ENCODE measurements at places on chromosomes 6 and 20.

DNA sequence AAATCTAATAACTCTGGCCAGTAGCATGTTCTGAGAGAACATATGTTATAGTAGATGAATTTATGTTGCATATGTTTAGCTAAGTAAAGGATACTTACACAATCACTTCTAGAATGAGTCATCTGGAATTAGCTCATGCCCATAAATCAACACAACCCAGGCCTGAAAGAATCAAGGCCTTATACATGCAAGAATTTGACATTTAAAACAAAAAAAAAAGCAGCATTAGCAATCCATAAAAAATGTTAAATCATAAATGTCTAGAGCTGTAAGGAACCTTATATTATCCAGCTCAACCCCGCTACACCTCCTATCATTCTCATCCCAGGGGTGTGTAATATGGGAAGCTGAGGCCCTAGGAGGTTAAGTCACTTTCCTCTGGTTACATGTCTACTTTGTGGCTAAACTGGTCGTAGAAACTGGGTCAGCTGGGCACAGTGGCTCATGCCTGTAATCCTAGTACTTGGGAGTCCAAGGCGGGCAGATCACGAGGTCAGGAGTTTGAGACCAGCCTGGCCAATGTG is 105.2 kb upstream of the CARMIL1 start:
- no peaks in the 10 kb centered on the region for H3K4me1 ChIP-seq
- no peak overlapping the region for H3K4me3 ChIP-seq
- H3K27ac ChIP-seq, result peak overlapping the region; percentile 80
- no peaks in the 10 kb centered on the region for H3K36me3 ChIP-seq

DNA sequence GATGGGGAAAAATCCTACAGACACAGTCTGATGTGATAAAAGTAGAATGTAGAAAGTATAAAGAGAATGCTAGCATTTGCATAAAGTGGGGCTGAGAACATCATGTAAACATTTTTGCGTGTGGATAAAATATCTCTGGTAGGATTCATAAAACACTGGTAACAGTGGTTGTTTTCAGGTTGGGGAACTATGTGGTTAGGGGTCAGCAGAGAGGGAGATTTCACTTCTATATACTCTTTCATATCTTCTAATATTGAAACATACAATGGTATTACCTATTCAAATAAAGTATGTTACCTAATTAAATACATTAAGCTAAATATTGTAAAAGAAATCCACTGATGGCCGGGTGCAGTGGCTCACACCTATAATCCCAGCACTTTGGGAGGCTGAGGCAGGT is 96.2 kb upstream of the CCDC167 start:
- DNase-seq, result no peak
- no peaks in the 10 kb centered on the region for H3K4me1 ChIP-seq
- no peak overlapping the region for H3K4me3 ChIP-seq
- no peak overlapping the region for H3K27ac ChIP-seq
- H3K36me3 ChIP-seq, result no peaks in the 10 kb centered on the region
- no peaks in the 10 kb centered on the region for H3K27me3 ChIP-seq

GRCh38 chr6:36924778-36925374 is 29.7 kb upstream of the PI16 start:
- H3K27ac ChIP-seq, result no peak overlapping the region
- no peak for DNase-seq
- H3K36me3 ChIP-seq, result peaks cover 43% of the 10 kb centered on the region
- no peak overlapping the region for H3K4me3 ChIP-seq
- H3K27me3 ChIP-seq, result no peaks in the 10 kb centered on the region
- no peaks in the 10 kb centered on the region for H3K4me1 ChIP-seq

- H3K27ac ChIP-seq, result no peak overlapping the region
- no peak overlapping the region for H3K4me3 ChIP-seq
Measured at GRCh38 chr6:44976677-44977641, 351.2 kb upstream of the RUNX2 start.

- no peak overlapping the region for H3K27ac ChIP-seq
- peaks cover 85% of the 10 kb centered on the region for H3K36me3 ChIP-seq
- DNase-seq, result no peak
- H3K4me1 ChIP-seq, result no peaks in the 10 kb centered on the region
Measured at GRCh38 chr20:25216199-25216945, 20.9 kb downstream of the ENTPD6 start.

GRCh38 chr6:168451805-168452517 is 11.0 kb downstream of the SMOC2 start:
- no peak overlapping the region for H3K4me3 ChIP-seq
- DNase-seq, result no peak
- no peaks in the 10 kb centered on the region for H3K36me3 ChIP-seq

GRCh38 chr20:48749437-48749836 is 78.4 kb downstream of the PREX1 start:
- H3K4me1 ChIP-seq, result no peaks in the 10 kb centered on the region
- no peak overlapping the region for H3K4me3 ChIP-seq
- H3K27me3 ChIP-seq, result no peaks in the 10 kb centered on the region
- DNase-seq, result no peak
- H3K36me3 ChIP-seq, result peaks cover 4% of the 10 kb centered on the region

DNA sequence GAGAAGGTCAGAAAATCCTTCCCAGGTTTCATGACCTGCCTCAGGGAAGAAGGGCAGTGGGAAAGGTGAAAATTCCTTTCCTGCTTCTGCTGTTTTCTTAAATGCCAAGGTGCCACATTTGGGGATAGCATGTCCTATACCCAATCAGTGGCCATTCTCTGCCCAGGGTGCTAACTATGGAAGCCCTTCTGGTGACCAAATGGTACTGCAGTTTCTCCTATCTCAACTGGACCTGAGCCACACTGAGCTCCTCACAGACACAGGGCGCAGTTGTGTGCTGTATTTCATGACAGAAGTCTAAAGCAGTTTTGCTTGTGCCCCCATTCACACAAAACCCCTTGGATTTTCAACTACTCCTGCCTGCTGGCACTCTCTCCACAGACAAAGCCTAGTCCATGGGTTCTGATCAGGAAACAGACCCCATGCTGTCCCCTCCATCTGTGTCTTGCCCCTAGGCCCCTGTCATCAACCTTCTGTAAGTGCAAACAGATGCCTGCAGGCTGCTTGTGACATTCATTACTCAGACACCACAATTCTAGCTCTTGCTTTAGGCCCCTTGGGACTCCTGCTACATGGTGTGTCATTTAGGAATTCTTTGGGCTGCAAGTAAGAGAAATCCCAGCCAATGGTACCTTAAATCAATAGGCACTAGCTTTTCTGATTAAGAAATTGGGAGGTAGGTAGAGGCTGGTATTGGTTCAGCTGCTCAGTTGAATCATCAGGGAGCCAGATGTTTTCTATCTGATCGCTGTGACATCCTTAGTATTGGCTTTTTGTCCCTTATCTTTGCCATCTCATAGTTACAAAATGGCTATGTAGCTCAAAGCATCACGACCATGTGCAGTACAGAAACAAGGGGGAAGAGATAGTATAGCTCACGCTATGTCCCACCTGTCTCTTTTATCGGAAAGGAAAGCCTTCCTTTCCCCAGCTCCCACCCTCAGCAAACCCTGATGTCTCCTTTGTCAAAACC is 147.8 kb downstream of the CD83 start:
- no peaks in the 10 kb centered on the region for H3K36me3 ChIP-seq
- no peaks in the 10 kb centered on the region for H3K4me1 ChIP-seq
- H3K4me3 ChIP-seq, result no peak overlapping the region
- H3K27ac ChIP-seq, result no peak overlapping the region
- no peaks in the 10 kb centered on the region for H3K27me3 ChIP-seq

- H3K27me3 ChIP-seq, result no peaks in the 10 kb centered on the region
- H3K4me3 ChIP-seq, result no peak overlapping the region
- H3K27ac ChIP-seq, result peak overlapping the region; percentile 37
- H3K36me3 ChIP-seq, result peaks cover 58% of the 10 kb centered on the region
- DNase-seq, result no peak
Measured at GRCh38 chr6:137878486-137879285, 11.6 kb downstream of the TNFAIP3 start.

GRCh38 chr6:36129941-36130666 is at the start of gene MAPK13:
TSS of gene MAPK13 (plus strand) at chr6:36130513. CDS start at chr6:36130583, 70 bp downstream.
- H3K4me1 ChIP-seq, result no peaks in the 10 kb centered on the region
- no peak within 1 kb of the TSS for H3K27ac ChIP-seq

- H3K27me3 ChIP-seq, result no peaks in the 10 kb centered on the region
- DNase-seq, result no peak
- H3K4me1 ChIP-seq, result no peaks in the 10 kb centered on the region
- no peak overlapping the region for H3K4me3 ChIP-seq
- no peak overlapping the region for H3K27ac ChIP-seq
Measured at GRCh38 chr6:148635070-148635743, 111.6 kb upstream of the UST start.

DNA sequence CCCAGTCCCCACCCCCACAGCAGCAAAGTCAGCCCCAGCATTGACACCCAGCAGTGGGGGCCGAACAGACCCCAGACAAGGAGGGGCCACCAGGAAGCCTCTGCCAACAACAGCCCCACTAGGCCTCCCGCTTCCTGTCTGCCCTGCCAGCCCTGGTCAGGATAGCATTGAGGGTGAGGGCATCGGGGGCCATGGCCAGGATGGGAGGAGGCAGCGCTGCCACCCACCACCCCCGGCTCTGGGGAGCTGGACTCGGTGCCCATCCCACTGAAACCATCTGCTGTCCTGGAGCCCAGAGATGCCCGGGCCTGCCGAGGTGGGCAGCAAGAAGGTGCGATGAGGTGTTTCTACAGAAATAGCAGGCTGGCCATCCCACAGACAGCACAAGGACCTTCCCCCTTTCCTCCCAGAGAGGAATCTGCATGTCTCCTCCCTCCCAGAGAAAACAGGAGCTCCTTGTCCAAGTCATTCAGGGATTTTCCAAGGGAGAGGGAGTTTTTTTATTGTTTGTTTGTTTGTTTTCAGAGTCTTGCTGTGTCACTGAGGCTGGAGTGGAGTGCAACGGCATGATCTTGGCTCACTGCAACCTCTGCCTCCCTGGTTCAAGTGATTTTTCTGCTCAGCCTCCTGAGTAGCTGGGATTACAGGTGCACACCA is 62.1 kb upstream of the BHLHE23 start:
- no peak overlapping the region for H3K4me3 ChIP-seq
- H3K27ac ChIP-seq, result no peak overlapping the region
- DNase-seq, result peak; percentile 8
- H3K27me3 ChIP-seq, result peaks cover 5% of the 10 kb centered on the region
- H3K36me3 ChIP-seq, result no peaks in the 10 kb centered on the region
- no peaks in the 10 kb centered on the region for H3K4me1 ChIP-seq

- H3K4me3 ChIP-seq, result no peak overlapping the region
- H3K4me1 ChIP-seq, result no peaks in the 10 kb centered on the region
- H3K27me3 ChIP-seq, result no peaks in the 10 kb centered on the region
- H3K27ac ChIP-seq, result no peak overlapping the region
Measured at GRCh38 chr6:130204322-130204721, 18.4 kb downstream of the SAMD3 start.

GRCh38 chr6:162817196-162817595 is 89.4 kb downstream of the PACRG start:
- no peak for DNase-seq
- H3K36me3 ChIP-seq, result no peaks in the 10 kb centered on the region
- no peak overlapping the region for H3K27ac ChIP-seq

Data from ascending aorta (tissue), 2 donors.